HT-29 (cell line): ENCODE measurements at places on chromosomes 16 and 17. TPM values are rescaled to one million over a fixed set of nuclear protein-coding genes. Genes with fewer than 3 reads are reported as not detected.

DNA sequence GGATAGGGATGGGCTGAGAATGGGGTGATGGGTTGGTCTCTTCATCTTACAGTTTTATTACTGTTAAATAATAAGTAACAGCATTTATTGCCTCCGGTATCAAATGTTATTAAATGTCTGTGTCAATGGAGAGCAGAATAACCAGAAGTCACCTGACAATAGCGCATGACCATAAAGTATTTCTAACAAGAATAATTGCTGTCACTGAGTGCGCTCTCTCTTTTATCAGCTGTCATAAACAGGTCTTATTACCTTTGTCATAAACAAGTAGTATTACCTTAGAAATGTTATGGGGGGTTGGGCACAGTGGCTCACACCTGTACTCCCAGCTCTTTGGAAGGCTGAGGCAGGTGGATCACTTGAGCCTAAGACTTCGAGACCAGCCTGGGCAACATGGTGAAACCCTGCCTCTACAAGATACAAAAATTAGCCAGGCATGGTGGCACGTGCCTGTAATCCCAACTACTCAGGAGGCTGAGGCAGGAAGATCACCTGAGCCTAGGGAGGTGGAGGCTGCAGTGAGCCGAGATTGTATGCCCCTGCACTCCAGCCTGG lies 120.6 kb downstream of the MAP2K6 start:
- DNase-seq = no peak

GRCh38 chr16:22641131-22641628 lies 130.5 kb downstream of the NPIPB5 start:
- peak; percentile 66 for DNase-seq

DNA sequence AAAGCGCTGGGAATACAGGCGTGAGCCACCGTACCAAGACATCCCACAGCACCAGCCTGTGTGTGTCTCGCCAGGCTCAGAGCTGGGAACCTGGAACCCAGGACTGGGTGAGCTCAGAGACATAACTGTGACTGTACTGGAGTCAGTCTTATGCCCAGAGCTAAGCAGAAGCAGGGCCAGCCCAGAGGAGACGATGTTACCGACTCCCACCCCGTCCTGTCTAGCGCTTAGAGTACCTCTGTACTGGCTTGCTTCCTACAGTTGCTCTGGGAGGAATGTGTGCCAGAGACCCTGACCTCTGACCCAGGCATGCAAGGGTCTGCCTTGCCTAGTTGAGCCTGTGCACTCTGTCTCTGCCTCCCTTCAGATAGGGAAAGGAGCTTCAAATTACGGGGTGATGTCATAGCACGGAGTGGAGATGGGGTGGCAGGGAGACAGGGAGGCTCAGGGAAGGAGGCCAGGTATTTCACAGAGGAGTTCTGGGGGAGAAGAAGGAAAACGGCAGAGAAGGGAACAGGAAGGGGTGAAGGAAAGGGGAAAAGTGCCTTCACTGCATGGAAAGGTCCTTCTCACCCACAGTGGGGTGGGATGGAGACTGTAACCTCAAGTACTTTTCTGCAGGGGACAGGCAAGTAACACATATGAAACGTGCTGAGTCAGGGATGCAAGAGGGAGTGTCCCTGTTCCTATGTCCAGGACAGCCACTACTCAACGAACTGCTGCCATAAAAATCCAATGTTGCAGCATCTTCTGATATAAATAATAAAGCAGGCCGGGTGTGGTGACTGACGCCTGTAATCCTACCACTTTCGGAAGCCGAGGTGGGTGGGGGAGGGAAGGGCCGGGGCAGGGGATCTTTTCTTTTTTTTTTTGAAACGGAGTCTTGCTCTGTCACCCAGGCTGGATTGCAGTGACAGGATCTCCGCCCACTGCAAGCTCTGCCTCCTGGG lies 5.8 kb upstream of the ARMC5 start:
- DNase-seq = no peak

DNA sequence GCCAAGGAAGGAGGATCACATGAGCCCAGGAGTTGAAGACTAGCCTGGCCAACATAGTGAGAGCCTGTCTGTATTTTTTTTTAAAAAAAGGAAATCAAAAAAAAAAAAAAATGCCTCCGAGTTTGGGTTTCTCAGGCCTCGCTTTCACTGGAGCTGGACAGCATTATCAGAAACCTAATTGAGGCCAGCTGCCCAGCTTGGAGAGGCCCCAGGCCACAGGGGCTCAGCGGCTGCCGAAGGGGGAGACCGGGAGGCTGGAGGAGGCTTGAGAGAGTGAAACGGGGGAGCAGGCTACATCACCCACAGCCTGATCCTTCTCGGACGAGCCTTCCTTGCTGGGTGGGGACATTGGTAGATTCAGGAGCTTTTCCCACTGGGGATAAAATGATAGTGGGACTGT lies 5.1 kb downstream of the TTYH2 start:
- DNase-seq = no peak

DNA sequence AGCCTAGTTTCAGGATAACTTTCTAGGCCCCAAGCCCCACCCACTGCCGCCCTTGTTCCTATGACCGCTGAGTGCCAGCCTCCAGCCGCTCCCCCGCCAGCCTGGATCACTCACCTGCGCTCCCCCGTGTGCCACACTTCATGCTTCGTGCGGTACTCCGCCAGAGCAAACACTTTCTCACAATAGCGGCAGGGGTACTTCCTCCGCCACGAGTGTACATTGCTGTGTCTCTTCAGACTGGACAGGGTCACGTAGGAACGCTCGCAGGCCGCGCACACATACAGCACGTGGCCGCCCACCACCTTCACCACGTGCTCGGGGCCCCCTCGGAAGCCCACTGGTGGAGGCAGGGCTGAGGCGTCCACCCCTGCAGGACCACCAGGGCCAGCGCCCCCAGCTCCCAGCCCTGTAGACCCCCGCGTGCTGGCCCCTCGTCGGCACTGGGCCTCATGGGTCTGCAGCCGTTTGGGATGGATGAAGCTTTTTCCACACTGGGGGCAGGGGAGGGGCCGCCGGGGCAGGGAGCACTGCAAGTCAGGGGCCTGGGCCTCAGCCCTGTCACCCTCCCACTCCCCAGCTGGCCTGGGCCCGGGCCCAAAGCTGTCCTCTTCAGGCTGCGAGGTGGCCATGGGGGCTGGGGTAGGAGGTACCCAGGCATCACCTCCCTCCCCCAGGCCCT lies 13.7 kb downstream of the ZBTB4 start:
- no peak for DNase-seq

Gene TUBG2
- total RNA-seq = 7.4 and 8.7 TPM in 2 replicates
